ENCODE measurements at places on chromosomes 6 and 20.

- no peak for DNase-seq
These were observed 32.5 kb downstream of the SCGN start for GRCh38 chr6:25684565-25684964.

DNA sequence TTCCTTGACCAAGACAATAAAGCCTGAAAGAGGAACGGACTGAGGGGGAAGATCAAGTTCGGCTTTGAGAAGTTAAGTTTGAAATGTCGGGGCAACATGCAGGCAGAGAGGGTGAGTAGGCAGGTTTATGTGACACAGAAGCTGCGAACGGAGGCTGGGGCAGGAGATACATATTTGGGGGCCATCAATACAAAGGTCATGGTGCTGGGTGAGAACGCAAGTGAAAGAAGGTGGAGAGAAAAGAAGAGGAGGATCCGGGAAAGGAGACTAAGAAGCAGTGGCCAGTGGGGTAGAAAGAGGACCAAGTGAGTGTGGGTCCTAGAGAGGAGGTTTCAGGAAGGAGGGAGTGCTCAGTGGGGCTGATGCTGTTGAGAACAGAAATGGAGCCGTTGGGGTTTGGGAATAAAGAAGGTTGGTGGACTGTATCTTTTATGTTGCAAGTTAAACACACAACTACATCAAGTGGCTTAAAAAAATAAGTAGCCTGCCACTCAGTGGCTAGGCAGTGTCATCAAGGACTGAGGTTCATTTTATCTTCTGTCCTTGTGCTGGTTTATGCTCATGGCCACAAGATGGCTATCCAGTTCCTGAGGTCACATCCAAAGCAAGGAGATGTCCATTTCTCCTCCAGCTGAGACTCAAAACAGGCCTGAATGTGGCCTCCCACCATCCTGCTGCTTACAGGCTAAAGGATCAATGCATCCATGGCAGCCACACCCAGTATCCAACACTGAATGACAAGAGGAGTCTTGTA, 1.7 kb upstream of the BLCAP start:
- no peak for DNase-seq

- DNase-seq = no peak
These were observed 46.3 kb upstream of the RPS6KA2 start for GRCh38 chr6:166673309-166673708.

DNA sequence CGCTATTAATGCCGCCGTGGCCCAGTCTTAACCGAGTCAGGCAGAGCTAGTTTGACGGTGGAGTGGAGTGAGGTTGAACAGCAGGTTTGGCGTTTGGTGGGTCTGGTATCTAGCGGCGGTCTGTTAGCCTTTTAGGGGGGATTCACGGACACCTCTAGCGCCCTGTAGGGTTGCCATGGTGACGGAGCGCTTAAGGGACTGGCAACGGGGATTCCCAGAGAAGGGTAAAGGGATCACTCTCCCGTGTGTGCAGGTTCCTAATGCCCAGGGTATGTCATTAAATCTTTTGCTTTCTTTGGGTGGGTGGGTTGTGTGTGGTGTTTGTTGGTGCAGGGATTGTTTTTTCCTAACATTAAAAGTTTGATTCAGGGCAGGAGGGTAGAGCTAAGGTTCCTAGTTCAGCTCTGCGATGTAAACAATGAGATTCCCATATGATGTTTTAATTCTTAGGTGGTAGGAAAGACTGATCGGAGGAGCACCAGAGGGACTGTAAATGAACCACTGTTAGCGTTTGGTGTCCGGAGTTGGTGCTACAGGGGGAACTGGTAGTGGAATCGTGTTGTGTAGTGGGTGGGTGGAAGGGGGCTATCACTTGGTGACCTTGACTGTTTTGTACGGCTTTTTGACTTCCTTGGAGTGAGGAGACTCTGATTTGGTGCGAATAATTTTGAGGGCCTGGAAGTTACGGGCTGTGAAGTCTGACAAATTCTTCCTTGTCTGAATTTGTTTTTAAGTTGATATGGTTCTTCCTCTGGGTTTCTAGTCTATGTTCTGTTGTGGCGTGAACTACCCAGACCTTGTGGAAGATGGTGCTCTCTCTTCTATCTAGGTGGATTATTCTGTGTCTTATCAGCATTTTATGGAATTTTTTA, 5.0 kb downstream of the BRD2 start:
- peak; percentile 91 for DNase-seq

DNA sequence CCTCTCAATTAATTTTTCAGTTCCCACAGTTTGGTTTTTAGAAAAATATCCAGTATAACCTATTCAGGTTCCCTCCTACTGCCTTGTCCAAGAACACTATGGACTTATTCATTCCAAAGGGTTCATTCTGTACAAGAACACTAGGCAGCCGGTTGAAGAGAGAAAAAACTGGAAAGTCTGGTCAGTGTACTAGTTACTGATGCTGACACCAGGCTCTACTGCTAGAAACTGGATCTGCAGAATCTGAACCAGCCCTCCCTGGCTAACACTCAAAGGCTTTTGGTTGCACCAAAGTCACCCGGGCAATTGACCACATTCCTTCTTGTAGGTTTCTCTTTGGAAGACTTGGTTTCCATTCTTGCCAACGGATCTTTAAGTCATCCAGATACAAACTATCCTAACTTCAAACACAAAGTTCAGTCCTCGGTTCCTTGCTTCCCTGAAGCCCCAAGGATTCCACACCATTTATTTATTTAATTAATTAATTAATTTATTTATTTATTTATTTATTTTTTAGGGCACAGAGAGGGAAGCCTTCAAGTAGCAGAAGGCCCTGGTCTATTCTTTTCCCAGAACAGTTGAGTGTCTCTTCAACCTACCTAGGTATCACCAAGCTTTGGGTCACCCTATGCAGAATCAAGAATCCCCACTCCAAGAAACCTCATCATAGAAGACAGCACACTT, 268.1 kb downstream of the ADGB start:
- DNase-seq = no peak

DNA sequence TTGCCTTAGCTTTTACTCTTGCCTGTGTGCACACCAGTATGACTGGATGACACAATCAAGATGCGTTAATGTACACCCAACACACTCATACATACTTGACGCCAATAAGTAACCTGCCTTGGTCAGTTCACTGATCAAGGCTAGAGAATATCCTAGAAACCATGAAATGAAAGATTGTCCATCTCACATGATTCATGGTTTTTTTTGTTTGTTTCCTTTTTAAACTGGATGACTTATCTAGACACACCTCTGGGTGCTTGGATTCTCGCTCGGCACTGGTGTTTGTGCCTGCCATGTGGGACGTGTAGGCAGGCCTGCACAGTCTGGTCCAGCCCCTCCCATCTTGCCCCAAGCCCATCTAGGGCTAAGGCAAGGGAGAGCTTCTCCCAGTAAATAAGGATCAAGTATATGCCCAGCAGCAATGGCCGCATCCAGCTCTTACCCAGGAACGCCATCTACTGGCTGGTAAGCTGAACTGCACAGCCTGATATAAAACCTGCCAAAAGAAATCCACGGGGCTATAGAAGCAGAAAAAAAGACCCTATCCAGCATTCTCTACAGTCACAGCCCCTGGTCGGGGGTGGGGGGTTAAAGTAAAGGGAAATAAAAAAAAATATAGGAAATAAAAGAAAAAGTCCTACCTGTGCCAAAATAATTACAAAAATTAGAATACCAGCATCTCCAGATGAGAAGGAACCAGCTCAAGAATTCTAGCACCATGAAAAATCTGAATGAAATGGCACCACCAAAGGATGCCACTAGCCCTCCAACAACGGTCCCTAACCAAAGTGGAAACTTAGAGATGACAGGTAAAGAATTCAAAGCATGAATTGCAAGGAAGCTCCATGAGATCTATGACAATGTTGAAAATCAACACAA, 73.3 kb downstream of the OTOR start:
- DNase-seq = no peak

DNA sequence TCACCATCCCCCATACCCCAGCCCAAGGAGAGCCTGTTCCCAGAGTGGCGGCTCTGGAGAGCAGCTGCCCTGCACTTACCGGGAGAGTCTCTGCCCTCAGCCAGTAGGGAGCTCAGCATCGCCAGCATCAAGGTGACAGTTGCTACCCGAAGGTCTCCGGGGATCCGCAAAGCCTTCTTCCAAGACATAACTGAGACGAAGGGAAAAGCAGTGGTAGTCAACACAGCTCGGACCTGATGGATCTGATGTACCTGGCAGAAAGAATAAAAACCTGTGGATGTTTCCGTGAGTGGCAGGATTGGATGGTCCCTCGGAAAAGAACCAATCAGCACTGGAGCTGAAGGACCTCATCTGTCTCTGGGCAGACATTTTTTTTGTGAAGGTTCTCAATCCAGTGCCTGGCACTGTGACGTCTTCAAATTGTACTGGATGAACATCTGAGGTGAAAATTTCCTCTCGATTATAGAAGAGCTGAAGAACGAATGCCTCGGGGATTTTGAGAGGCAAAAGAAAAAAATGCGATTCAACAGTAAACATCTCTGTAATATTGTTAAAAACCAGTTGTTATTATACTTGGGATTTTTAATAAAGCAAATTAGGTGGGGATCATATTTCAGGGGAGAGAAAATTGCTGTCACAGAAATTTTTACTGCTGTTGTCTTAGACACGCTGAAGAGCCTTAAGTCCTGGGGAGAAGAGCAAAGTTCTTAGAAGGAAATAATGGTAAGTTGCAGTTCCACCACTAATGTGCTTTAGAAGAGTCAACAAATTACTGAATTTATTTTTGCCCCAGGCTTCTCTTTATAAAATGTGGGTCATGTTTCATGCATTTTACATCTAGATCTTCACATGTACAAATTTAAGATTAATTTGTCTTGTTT, at the start of gene HLA-DQB1:
Gene HLA-DQB1, minus strand, starts transcription at position 238 of the 881 bp plus-strand sequence. Its CDS starts 50 bp downstream, at position 188.
- DNase-seq = peak; percentile 60

DNA sequence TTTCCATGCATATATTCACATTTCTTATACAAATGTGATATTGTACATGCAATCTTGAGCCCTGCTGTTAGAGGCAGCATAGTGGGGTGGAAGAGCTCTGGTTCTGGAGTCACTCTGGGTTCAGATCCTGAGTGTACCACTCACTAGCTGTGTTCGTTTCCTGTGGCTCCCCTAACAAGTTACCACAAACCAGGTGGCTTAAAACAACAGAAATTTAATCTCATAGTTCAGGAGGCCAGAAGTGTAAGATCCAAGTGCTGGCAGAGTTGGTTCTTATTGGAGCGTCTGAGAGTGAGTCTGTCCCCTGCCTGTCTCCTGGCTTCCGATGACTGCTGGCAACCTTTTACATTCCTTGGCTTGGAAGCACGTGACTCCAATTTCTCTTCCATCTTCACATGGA, 115.6 kb downstream of the MAP3K7 start:
- no peak for DNase-seq

GRCh38 chr6:44471271-44471981, 83.9 kb downstream of the CDC5L start:
- no peak for DNase-seq

GRCh38 chr6:134967711-134968110, 17.8 kb upstream of the ALDH8A1 start:
- DNase-seq = no peak

DNA sequence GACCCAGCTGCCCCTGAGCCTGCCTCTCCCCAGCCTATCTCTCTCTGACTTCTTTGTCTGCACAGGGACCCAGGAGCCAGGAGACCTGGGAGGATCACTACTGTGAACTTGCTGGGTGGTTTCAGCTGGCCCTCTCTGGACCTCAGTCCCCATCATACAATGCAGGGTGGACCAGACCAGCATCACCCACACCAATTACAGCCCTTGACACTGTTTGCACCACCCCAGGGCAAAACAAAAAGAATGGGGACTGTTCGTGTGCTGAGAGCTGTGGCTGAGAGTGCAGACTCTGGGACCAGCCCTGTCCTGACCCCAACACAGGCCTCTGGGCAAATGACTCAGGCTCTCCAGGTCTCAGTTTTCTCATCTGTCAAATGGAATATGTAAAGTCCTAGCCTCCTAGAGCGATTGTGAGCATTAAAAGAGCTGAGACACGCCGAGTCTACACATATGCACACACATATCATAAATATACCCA, 25.4 kb downstream of the PTGIS start:
- no peak for DNase-seq

- DNase-seq = no peak
These were observed 164.0 kb downstream of the PDE7B start for GRCh38 chr6:136015531-136015930.

GRCh38 chr20:59752704-59753460, 148.5 kb downstream of the PHACTR3 start:
- DNase-seq = no peak

- no peak for DNase-seq
These were observed 82.4 kb upstream of the TCF21 start for GRCh38 chr6:133806382-133807140.

All from natural killer cell (primary cell).